ENCODE measurements at places on chromosomes 1 and 21.

- DNase-seq = peak; percentile 3
Measured at GRCh38 chr21:46114963-46115362, 17.1 kb downstream of the COL6A2 start.

DNA sequence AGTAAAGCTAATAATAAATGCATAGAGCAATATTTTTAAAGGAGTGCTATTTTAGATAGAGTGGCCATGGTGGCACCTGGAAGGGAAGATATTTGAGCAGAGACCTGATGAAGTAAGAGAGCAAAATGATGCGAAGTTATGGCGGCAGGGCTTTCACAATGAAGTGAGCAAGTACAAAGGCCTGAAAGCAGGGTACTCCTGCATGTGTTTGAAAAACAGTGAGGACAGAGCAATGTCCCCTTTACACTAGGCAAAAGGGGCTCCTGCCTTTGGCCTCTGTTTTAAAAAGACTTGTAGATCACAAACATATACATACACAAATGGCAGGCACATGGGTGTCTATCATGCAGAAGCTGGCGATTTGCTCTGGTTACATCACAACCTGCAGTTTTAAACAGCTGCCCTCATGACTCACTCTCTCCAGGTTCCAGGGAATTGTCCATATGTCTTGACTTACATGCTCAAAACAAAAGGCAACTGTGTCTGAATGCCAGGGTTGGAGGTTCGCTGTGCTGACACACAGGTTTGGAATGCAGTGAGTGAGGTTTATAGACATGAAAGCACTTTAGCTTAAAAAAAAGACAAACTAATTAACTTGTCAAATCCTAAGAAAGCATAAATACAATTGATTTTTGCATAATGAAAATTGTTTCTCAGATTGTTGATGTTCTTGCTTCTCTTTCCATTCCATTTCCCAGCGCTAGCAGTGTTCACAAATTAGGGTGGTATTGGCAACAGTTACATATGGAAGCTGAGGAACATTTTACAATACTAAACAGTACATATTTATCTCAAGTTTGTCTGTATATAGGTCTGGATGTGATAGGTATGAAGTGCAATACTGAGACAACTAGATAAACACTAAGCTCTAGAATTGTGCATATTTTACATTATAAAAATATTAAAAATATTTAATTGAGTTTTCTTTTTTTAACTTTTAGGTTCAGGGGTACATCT lies 313.9 kb downstream of the BARHL2 start:
- no peak for DNase-seq

- DNase-seq = no peak
Measured at GRCh38 chr1:178124115-178124514, 30.2 kb downstream of the RASAL2 start.

- DNase-seq = no peak
Measured at GRCh38 chr1:103025858-103026409, 82.4 kb downstream of the COL11A1 start.

DNA sequence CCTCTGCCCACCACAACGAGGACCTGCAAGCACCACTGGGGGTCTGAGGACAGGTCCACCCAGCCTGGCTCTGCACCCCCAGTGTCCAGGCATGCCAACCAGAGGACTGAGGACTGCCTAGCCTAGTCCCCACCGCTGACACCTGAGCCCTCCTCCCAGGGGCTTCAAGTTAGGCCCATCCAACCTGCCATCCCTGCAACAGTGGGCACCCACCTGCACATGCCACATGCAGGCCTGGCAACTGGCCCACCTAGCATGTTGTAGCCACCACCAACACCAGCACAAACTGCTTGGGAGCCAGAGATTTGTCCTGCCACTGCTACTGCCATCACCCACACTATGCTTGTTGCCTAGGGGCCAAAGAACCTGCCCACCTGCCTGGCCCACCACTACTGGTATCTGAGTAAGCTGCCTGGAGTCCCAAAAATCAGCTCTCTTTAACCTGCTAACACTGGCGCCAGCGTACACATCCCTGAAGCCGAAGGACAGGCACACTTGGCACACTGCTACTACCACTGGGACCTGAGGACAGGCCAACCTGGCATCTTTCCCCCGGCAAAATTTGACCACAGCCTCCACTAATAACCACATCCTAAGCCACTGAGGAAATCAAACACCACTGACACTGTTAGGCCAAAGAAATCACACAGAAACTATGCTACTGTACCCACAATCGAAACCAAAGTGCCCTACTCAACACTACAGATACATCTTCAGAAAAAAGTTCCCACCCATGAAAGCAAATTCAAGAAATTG lies 61.5 kb downstream of the PSMG1 start:
- DNase-seq = peak; percentile 61

DNA sequence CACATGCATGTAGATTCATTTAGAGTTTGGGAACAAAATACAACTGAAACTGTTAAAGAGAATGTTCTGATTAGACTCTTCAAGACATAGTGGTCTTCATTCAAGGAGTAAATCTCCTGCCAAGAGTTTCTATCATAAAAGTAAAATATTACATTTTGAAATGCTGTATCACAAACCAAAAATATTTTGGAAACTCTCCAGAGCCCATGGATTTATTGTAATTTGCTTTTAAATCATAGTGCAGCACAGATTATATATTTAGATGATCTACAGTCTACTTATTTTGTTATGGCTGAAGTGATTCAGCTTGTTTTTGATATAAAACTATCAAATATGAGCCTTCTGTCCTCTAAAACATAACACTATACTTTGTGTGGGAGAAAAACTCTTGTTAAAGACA lies 105.3 kb downstream of the DISP1 start:
- no peak for DNase-seq

- DNase-seq = peak; percentile 66
Measured at GRCh38 chr1:172917972-172918371, 132.8 kb downstream of the TNFSF18 start.

- DNase-seq = no peak
Measured at GRCh38 chr1:35324486-35324885, 56.0 kb downstream of the ZMYM4 start.

All from ascending aorta (tissue), 2 donors.